ENCODE measurements at places on chromosomes 1 and 21.
A peak's percentile ranks its signal among the peaks of the same experiment; 100 is the strongest.

- DNase-seq, result no peak
Measured at GRCh38 chr21:34857874-34858273, 189.1 kb downstream of the CLIC6 start.

GRCh38 chr1:97909266-97909665 is 11.6 kb downstream of the DPYD start:
- no peak for DNase-seq

GRCh38 chr1:20558191-20558590 is 5.8 kb downstream of the FAM43B start:
- DNase-seq, result no peak

- DNase-seq, result peak; percentile 36
Measured at GRCh38 chr1:16187748-16188401, 24.6 kb downstream of the ARHGEF19 start.

GRCh38 chr1:21659099-21659923 is 9.8 kb downstream of the RAP1GAP start:
- DNase-seq, result peak; percentile 39

DNA sequence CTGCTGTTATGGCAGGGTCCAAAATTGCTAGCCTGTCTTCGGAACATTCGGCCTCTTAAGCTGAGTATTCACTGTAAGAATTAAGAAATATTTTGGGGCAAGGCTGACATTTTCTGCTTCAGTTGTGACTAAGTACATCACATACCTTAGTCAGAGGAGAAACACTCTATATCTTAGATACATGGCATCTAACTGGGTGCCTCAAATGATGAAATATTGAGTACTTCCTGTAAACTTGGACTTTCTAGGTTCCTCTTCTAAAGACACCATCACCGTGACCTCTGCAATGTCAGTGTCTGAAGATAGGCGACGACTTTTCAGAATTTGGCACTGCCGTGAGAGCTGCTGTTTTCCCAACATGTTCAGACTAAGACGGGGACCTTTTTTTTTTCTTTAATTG is 65.6 kb downstream of the PCBP3 start:
- DNase-seq, result no peak
